Thyroid gland (tissue), 4 donors: ENCODE measurements at places on chromosomes 4 and X.

DNA sequence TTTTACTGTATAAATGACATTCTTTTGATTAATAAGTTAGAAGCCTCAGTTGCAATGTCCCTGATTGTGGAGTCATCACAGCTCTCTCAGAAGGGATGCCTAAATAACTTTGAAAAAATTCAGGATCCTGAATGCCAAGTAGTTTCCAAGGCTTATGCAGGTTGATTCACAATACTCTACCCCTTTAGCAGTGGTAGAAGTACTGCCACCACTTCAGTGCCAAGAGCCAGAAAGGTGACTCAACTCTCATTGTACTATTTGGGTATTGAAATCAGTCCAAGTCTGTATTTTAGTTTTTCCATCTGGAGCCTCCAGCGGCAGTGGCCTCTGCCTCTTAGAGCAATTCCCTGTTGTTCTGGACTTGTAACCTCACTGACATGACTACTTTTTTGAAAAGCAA, 320.1 kb upstream of the NDST4 start:
- no peak for DNase-seq

- DNase-seq: no peak
Observed at GRCh38 chr4:114386637-114387233, 211.9 kb upstream of the UGT8 start.

DNA sequence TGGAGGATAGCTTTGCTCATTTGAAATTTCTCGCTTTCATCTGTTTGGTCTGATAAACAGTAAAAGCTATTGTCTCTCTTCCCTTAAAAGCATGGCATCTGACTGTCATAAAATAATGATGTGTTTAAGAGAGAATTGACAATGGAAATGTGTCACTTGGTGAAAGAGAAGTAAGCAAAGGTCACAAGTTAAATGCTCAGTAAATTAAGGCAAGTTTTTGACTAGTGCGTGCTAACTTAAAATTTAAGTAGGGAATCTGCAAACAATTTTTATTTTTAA, 161.6 kb upstream of the ANKRD50 start:
- DNase-seq: no peak

DNA sequence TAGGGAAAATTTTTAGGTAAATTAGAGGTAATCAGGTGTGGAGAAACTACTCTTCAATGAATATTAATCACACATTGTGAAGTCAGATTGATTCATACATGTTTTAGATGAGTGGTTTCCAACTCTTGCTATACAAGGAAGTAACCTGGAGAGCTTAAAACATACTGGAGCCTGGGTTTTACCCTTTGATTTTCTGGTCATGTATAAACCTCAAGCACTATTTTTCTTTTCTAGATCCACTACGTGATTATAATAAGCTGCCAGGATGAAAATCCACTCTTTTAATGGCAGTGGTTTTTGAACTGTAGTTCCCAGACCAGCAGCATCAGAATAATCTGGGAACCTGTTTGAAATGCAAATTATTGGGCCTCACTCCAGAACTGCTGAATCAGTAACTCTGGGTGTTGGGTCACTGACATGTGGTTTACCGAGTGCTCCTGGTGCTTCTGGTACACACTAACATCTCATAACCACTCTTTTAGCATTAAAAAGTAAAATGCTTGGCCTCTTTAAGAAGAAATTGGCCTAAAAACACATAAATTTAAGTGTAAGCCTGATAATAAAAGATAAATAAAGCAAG, 63.4 kb downstream of the DCAF12L1 start:
- DNase-seq: no peak

DNA sequence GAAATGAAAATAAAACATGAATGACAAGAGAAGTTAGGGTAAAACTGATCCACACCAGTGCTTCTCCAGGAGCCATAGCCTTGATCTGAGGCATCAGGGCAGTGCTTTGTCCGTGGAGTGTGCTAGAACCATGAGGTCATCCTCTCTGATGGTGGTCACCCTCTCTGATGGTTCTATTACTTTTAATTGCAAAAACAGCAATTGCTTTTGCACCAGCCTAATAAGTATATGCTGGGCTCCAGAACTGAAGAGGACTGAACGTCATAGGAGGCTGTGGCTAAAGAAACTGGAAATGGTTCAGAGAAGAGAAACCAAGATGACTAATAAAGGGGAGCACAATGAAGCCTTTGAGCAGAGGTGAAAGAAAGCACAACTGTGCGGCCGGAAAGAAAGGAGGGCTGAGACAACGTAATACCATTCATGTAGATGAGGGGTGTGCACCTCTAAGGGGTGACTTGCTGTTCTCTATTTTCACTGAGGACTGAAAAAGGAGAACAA, 17.0 kb upstream of the TMEM154 start:
- no peak for DNase-seq

DNA sequence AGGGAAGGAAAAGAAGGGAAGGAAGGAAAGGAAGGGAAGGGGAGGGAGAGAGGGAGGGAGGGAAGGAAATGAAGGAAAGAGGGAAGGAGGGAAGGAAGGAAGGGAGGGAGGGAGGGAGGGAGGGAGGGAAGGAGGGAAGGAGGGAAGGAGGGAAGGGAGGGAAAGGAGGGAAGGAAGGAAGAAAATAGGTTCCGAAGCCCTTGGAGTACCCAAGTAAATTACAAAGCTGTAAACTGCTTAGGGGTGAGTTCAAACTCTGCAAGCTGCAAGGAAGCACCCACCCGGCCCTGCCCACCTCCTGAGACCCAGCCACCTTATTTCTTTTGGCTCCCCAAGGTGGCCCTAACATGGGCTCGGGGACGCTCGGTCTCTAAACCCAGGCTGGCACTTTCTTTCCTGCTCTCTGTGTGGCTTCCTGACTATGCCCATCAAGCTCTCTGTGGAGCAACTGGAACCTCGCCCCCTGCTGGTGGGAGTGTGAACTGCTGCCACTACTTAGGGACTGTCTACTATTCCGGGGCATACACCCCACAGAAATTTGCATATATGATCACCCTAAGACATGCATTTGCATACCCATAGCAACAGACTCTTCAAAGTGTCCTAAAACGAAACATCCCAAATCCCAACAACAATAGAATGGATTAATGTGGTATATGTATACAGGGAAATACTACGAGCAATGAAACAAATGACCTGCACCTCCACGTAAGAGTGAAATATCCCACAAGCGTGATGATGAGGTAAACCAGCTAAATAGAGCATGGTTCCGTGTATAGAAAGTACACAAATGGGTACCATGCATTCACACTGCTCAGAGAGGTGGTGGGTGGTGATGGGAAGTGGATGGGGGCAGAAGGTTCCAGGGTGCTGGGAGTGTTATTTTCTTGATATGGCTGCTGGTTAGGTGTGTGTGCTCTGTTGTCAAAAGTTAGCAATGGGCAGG, 151.7 kb upstream of the TBL1X start:
- peak; percentile 30 for DNase-seq

DNA sequence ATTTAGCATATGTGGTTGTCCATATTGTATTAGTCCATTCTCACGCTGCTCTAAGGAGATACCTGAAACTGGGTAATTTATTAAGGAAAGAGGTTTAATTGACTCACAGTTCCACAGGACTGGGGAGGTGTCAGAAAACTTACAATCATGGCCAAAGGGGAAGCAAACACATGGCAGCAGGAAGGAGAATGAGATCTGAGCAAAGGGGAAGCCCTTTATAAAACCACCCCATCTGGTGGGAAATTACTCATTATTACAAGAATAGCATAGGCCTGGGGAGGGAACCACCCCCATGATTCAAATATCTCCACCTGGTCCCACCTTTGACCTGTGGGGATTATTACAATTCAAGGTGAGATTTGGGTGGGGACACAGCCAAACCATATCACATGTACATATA, 122.6 kb upstream of the ANK2 start:
- no peak for DNase-seq
